ENCODE measurements at places on chromosomes 13 and 19.

GRCh38 chr19:31344403-31344802 lies 4.8 kb downstream of the TSHZ3 start:
- DNase-seq, result no peak

DNA sequence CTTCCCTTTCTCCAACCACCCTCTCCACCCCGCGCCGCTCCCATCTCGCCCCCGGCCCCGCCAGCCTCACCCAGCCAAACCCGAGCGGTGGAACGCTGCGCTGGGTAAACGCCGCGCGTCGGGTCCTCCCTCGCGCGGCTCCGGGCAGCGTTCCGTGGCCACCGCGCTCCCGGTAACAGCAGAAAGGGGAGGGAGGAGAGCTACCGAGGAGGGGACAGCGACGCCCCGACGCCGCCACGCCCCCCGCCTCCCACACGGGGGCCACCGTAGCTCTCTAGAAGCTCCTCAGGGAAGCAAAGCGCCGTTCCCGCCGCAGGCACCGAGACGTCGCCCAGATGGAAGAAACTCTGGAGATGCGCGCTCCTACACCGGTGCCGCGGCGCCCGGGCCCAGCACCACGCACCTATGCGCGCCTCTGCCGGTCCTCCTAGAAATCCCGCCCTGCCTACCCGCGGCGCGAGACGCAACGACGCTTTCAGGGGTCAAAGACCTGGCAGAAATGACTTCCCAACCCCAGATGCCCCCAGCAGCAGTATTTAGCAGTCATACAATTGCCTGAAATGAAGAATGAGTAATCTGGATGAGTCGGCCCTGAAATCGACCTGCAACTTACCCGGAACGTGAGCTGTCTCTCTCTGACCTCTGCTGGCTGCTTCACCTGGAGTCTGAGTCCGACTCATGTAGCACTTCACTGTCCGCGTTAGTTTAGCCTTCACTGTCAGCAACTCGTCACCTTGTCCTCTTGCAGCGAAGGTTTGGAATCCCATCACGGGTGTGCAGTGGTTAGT lies at the start of gene RUBCNL:
Gene RUBCNL (minus strand): TSS at position 189 of the 788 bp plus-strand sequence. CDS start 14,777 bp downstream, outside the sequence.
- peak; percentile 38 for DNase-seq

GRCh38 chr13:49110122-49110912 lies 109.8 kb upstream of the MLNR start:
- peak; percentile 83 for DNase-seq

DNA sequence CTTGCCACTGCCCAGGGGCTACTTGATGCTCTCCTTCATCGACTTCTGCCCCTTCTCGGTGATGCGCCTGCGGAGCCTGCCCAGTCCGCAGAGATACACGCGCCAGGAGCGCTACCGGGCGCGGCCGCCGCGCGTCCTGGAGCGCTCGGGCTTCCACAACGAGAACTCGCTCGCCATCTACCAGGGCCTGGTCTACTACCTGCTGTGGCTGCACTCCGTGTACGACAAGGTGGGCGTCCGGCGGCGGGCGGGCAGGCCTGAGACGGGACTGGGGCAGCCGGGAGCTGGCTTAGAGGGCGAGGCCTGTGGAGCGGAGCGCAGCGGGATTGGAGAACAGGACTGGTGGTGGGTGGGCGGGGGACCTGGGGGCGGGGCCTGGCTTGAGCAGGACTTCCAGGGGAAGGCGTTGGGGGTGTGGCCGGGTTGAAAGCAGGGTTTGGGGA lies 12.7 kb upstream of the PSMD8 start:
- peak; percentile 65 for DNase-seq

GRCh38 chr19:19464339-19465098 lies 50.8 kb downstream of the TSSK6 start:
- no peak for DNase-seq

DNA sequence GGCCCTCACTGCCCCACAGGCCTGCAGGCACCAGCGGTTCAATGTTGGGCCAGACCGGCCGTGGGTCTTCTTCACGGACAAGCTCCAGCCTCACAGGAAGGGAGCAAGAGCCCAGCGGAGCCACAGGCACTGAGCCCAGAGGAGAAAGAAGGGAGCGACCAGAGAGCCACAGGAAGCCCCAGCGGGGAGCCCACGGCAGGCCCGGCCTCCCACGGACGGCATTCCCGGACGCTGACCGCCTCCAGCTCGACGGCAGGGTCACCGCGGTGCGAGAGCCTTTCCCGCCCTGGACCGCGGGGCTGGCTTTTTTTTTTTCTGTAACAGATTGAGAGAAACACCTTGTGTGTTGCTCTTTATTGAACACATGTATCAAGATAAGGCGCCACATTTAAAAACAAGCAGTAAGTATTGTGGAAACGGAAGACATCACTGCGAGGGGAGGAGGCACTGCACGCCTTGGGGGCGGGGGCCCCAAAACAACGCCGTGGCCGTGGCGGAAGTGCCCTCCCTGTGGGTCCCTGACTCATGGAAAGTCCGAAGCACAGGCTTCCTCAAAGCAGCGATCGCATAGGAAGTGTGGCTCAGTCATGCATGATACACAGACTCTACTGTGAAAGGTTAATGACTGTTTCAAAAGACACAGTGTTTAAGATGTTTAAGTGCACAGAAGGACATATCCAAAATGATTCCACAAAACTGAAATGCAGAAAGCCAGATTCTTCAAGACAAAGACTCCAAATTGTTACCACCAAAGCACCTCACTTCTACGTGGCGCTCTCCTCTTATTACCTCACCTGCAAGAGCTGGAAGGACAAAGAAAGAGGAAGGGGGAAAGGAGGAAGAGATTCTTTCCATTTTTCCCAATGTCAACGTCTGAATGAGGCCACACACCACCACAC lies 3.5 kb downstream of the RASA3 start:
- DNase-seq, result no peak

Data from T47D (cell line).